Placental epithelial cell (primary cell): ENCODE measurements at places on chromosomes 11 and 22. TPM values are rescaled to one million over a fixed set of nuclear protein-coding genes. Genes with fewer than 3 reads are reported as not detected.

The EEF1G gene
- total RNA-seq: 1,098 and 1,125 TPM in 2 replicates

The SLC29A2 gene
- 0.39 and 0.76 TPM in 2 replicates for total RNA-seq

The GGTLC2 gene
- total RNA-seq: 1.5 and 2.0 TPM in 2 replicates

The BATF2 gene
- total RNA-seq: not detected in 2 replicates

The CREBZF gene
- 43.2 and 80.1 TPM in 2 replicates for total RNA-seq

The DLG2 gene
- 0.22 and 2.7 TPM in 2 replicates for total RNA-seq

The MS4A10 gene
- not detected in 2 replicates for total RNA-seq

The OR10A2 gene
- total RNA-seq: not detected in 2 replicates

The ANO5 gene
- not detected in 2 replicates for total RNA-seq

The CARD10 gene
- 16.5 TPM in 2 replicates for total RNA-seq

The TIGD3 gene
- 0.11 TPM in 1 of 2 replicates, not detected in the other for total RNA-seq

The C11orf42 gene
- not detected in 2 replicates for total RNA-seq

The FOLH1 gene
- total RNA-seq: not detected in 2 replicates

The RASSF10 gene
- total RNA-seq: 0.39 and 0.87 TPM in 2 replicates

The CSF2RB gene
- total RNA-seq: 5.5 and 6.9 TPM in 2 replicates

The BACE1 gene
- total RNA-seq: 25.1 and 28.8 TPM in 2 replicates

The TMPRSS6 gene
- total RNA-seq: under 0.01 and 0.11 TPM in 2 replicates

The MS4A6A gene
- total RNA-seq: not detected in 2 replicates

The NXPE2 gene
- total RNA-seq: 0.76 and 0.79 TPM in 2 replicates

The PANX2 gene
- under 0.01 and 0.22 TPM in 2 replicates for total RNA-seq

The JAM3 gene
- 0.39 and 0.43 TPM in 2 replicates for total RNA-seq

The ANO1 gene
- total RNA-seq: 36.7 and 39.7 TPM in 2 replicates

The TRIM66 gene
- total RNA-seq: 6.2 and 11.8 TPM in 2 replicates

The SMIM35 gene
- not detected in 2 replicates for total RNA-seq

The CDON gene
- 31.6 and 221 TPM in 2 replicates for total RNA-seq

The CRYBA4 gene
- not detected in 2 replicates for total RNA-seq

The RBM4 gene
- 90.0 and 98.2 TPM in 2 replicates for total RNA-seq

The PDGFD gene
- 3.5 and 4.0 TPM in 2 replicates for total RNA-seq

The ABTB2 gene
- 7.1 and 22.4 TPM in 2 replicates for total RNA-seq

The TYR gene
- total RNA-seq: not detected in 2 replicates

The SCGB2A2 gene
- total RNA-seq: not detected in 2 replicates

The FANCF gene
- total RNA-seq: 15.3 and 18.5 TPM in 2 replicates

The CD3E gene
- not detected in 2 replicates for total RNA-seq

The IGLL1 gene
- total RNA-seq: not detected in 2 replicates

The CCDC157 gene
- 3.5 and 8.0 TPM in 2 replicates for total RNA-seq

The SAA4 gene
- total RNA-seq: not detected in 2 replicates

The NELL1 gene
- 6.3 TPM in 1 of 2 replicates, not detected in the other for total RNA-seq

The FGF19 gene
- not detected in 2 replicates for total RNA-seq

The IL17REL gene
- not detected in 2 replicates for total RNA-seq

The PAX6 gene
- not detected in 2 replicates for total RNA-seq

The OR6A2 gene
- total RNA-seq: 0.11 and 0.39 TPM in 2 replicates

The SLC22A9 gene
- not detected in 2 replicates for total RNA-seq

The YAP1 gene
- total RNA-seq: 256 and 356 TPM in 2 replicates

The PATE4 gene
- not detected in 2 replicates for total RNA-seq

The KRTAP5-11 gene
- not detected in 2 replicates for total RNA-seq

The MUC2 gene
- total RNA-seq: not detected in 2 replicates

The KDELR3 gene
- 67.5 and 126 TPM in 2 replicates for total RNA-seq

The IGF2 gene
- 2,734 and 9,662 TPM in 2 replicates for total RNA-seq
